Spleen (tissue), 13 donors: ENCODE measurements at places on chromosomes 16 and 17. TPM values are rescaled to one million over a fixed set of nuclear protein-coding genes. Genes with fewer than 3 reads are reported as not detected.

KRT25 gene
- total RNA-seq, result not detected

GRCh38 chr17:22692066-22692805 is 999.9 kb downstream of the KCNJ18 start:
- no peak overlapping the region for H3K4me3 ChIP-seq
- no peaks in the 10 kb centered on the region for H3K36me3 ChIP-seq
- no peaks in the 10 kb centered on the region for H3K4me1 ChIP-seq
- no peaks in the 10 kb centered on the region for H3K27me3 ChIP-seq

GRCh38 chr17:47999582-47999981 is 28.7 kb downstream of the CDK5RAP3 start:
- DNase-seq, result no peak
- no peaks in the 10 kb centered on the region for H3K4me1 ChIP-seq
- no peaks in the 10 kb centered on the region for H3K36me3 ChIP-seq
- H3K4me3 ChIP-seq, result no peak overlapping the region
- no peak overlapping the region for H3K27ac ChIP-seq

DNA sequence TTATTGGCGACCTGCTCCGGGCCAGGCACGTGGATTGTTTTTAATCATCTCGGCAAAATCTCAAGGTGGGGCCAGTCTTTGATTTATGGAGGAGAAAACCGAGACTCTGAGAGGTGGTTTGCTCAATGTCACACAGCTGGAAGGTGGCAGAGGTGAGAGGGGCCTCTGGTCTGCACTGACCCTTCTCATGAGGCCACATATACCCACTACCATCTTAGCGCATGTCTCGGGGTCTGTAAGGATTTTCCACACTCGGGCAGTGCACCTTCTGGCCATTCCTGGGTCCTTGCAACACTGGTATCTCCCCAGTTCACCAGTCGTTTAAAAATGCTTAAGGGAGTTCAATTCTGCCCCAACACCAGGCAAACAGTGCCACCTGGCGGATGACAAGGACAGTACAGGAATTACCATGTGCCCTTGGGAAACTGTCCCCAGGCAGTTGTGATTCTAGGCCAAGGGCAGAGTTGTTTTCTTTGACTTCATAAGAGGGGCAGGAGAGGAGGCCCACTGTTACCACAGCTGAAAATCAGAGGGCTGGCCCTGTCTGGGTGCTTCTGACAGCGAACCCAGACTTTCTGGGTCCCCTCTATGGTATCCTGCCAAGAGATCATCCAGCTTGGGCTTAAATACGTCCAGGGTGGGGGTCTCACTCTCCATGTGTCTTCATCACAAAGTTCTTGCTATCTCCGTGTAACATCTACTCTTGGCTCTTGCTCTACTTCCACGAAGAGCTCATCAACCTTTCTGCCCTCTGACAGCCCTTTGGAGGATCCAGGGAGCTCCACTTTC is 39.4 kb upstream of the RAI1 start:
- H3K4me1 ChIP-seq, result no peaks in the 10 kb centered on the region
- H3K4me3 ChIP-seq, result no peak overlapping the region
- peak; percentile 92 for DNase-seq
- H3K36me3 ChIP-seq, result no peaks in the 10 kb centered on the region
- H3K27me3 ChIP-seq, result no peaks in the 10 kb centered on the region

DNA sequence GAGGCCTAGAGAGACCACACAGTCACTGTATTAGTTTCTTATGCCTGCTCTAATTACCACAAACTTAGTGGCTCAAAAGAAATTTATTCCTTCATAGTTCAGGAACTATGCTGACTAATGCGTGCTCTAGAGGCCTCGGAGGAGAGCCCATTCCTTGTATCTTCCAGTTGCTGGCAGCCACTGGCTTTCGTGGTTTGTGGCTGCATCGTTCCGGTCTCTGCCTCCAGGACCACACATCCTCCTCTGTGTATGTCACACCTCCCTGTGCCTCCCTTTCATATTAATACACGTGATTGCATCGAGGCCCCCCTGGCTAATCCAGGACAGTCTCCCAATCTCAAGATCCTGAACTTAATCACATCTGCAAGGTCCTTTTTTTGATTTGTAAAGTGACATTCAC is 16.9 kb upstream of the MYLK3 start:
- H3K4me1 ChIP-seq, result no peaks in the 10 kb centered on the region
- H3K27me3 ChIP-seq, result no peaks in the 10 kb centered on the region
- H3K36me3 ChIP-seq, result no peaks in the 10 kb centered on the region
- no peak overlapping the region for H3K4me3 ChIP-seq
- peak; percentile 38 for DNase-seq

SOST gene
- total RNA-seq, result not detected

MT1X gene
- 19.4 TPM for total RNA-seq

DNA sequence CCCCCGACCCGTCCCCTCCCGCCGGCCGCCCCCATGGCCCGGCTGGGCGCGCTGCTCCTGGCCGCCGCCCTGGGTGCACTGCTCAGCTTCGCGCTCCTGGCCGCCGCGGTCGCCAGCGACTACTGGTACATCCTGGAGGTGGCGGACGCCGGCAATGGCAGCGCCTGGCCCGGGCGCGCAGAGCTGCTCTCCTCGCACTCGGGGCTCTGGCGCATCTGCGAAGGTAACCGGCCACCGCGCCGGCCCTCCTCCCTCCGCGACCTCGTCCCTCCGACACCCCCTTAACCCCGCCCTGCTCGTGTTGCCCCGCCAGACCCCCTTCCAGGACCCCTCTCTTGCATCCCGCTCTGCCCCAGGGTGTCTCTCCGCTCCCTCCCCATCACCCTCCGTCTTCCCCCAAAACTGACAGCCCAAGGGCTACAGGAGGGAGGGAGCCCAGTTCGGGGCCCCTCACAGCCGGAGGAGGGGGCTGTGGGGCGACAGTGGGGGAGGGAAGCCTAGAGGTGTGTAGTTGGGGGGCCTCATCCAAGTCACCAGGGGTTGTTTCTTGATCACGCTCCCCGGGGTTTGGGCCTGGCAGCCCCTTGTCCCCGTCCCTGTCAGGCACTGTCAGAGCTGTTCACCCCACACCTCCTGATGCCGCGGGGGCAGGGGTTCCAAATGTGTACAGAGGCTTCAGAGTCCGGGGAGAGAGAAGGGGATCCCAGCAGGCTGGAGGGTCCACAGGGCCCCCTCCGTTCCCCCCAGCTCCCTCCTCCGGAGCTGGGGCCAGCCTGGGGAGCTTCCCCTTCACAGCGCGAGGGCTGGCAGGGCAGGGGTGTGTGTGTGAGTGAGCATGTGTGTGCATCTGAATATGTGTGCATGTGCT is 794 bp downstream of the TMEM235 start:
- H3K4me3 ChIP-seq, result no peak overlapping the region
- DNase-seq, result peak; percentile 76
- H3K27ac ChIP-seq, result no peak overlapping the region
- H3K27me3 ChIP-seq, result peaks cover 31% of the 10 kb centered on the region
- peaks cover 11% of the 10 kb centered on the region for H3K4me1 ChIP-seq
- no peaks in the 10 kb centered on the region for H3K36me3 ChIP-seq

DNA sequence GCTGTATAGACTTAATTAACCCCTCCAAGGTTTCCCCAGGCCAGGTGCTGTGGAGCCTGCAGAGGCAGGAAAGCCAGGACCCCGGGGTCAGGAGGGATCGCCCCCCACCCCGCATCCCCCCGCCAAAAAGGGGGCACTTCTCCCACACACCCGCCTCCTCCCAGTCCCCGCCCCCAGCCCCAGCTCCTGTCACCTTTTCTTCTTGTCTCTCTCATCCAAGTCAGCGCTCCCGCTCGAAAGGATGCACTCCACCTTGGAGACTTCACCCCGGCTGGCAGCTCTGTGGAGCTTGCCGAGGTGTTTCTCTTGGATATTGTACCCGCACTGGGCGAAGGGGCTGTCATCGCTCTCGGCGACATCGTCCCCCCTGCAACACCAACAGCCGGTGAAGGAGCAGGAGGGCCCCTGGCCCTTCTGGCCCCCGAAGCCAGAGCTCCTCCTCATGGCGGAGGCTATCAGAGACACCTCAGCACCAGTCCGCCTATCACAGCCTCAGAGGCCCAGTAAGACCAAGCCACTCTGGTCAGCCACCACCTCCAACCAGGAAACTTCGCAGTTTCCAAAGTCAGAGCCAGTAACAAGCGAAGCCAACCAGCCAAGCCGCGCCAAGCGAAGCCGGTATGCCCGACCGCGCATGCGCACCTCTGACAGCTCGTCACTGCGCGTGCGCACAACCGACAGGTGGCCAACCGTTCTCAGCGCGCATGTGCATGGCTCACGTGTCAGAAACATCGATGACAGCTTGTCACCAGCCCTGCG is 52.5 kb downstream of the SHCBP1 start:
- no peaks in the 10 kb centered on the region for H3K4me1 ChIP-seq
- no peak overlapping the region for H3K4me3 ChIP-seq
- H3K36me3 ChIP-seq, result no peaks in the 10 kb centered on the region
- peaks cover 8% of the 10 kb centered on the region for H3K27me3 ChIP-seq
- DNase-seq, result no peak

CAVIN1 gene
- 200 TPM for total RNA-seq

- H3K4me3 ChIP-seq, result peak within 1 kb of the TSS; percentile 30
- H3K36me3 ChIP-seq, result no peaks in the 10 kb centered on the region
- H3K27ac ChIP-seq, result peak within 1 kb of the TSS; percentile 2
- H3K4me1 ChIP-seq, result peaks cover 30% of the 10 kb centered on the region
- H3K27me3 ChIP-seq, result no peaks in the 10 kb centered on the region
Measured at GRCh38 chr16:3098459-3099394, at the start of gene ZSCAN10. Gene ZSCAN10, minus strand, starts transcription at chr16:3099294. Its CDS starts 6,357 bp downstream, at chr16:3092937.

DNA sequence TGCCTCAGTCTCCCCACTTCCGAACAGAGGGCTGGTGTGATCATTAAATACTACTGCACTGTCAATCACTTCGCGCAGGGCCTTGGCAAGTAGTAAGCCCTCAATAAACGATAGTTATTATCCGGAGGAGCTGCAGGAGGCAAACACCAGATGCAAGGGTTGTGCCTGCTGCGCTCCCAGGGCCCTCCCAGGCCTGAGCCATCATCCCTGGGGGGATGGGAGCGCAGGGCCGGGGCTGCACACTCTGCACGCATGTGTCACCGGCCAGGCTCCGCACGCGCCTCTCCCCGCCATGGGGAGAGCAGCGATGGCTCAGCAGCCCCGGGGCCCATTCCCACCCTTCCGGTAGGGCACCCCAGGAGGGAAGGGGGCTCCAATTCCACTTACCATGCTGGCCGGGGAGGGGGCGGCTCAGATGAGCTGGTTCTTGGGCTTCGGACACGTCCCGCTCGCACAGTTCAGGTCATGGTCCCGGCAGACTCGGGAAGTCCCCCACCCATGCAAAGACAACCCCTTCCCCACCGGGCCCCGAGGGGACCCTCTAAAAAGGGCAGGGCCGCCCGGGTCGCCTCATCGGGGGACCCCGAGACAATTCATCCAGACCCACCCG is 681 bp downstream of the XPO6 start:
- H3K27ac ChIP-seq, result peak overlapping the region; percentile 91
- H3K4me1 ChIP-seq, result peaks cover 61% of the 10 kb centered on the region
- H3K36me3 ChIP-seq, result peaks cover 20% of the 10 kb centered on the region
- H3K4me3 ChIP-seq, result peak overlapping the region; percentile 87
- H3K27me3 ChIP-seq, result no peaks in the 10 kb centered on the region

GRCh38 chr16:1832838-1833454 is 5.9 kb downstream of the FAHD1 start:
- no peaks in the 10 kb centered on the region for H3K27me3 ChIP-seq
- DNase-seq, result peak; percentile 18
- no peak overlapping the region for H3K27ac ChIP-seq
- H3K4me3 ChIP-seq, result no peak overlapping the region
- H3K36me3 ChIP-seq, result no peaks in the 10 kb centered on the region

GRCh38 chr16:59067205-59067604 is 333.1 kb upstream of the GOT2 start:
- no peak overlapping the region for H3K4me3 ChIP-seq
- peaks cover 4% of the 10 kb centered on the region for H3K4me1 ChIP-seq
- DNase-seq, result no peak
- H3K27ac ChIP-seq, result peak overlapping the region; percentile 14

DNA sequence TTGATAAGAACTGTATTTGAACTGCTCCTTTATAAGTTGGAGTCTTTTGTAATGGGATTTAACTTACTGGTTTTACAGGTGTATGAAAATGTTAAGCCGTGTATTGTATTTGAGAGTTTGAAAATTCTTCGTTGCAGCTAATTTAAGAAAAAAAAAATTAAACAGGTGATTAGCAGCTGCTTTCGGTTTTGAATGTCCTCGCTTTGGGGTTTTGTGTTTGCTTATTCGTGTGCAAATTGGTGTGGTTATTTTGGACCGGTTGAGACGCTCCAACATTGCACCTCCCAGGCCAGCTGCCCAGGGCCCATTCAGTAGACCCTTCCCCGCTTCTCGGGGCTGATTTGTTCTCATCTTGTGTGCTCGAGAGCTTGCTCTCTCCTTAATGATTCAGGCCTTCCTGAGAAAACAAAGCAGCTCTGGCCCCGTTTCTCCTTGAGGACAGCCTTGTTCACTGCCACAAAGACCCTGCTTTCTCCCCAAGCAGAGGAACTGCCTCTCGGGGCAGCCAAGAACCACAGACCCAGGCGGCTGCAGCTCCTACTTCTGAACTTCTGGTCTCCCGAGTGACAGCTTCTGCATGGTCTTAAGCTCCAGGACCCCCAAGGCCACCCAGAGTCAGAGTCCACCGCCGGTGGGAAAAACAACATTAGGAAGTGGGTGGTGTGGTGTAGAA is 100.5 kb downstream of the MSI2 start:
- H3K4me1 ChIP-seq, result peaks cover 39% of the 10 kb centered on the region
- no peaks in the 10 kb centered on the region for H3K36me3 ChIP-seq
- no peak overlapping the region for H3K4me3 ChIP-seq

CDYL2 gene
- total RNA-seq, result 9.7 TPM

GRCh38 chr16:67277294-67277998 is 1.9 kb upstream of the PLEKHG4 start:
- DNase-seq, result no peak
- no peak overlapping the region for H3K4me3 ChIP-seq
- peaks cover 33% of the 10 kb centered on the region for H3K4me1 ChIP-seq
- H3K36me3 ChIP-seq, result no peaks in the 10 kb centered on the region

GRCh38 chr17:48626245-48627117 is at the start of gene HOXB9:
Gene HOXB9, minus strand, starts transcription at chr17:48626358. Its CDS starts 89 bp downstream, at chr17:48626269.
- H3K36me3 ChIP-seq, result no peaks in the 10 kb centered on the region
- H3K27ac ChIP-seq, result no peak within 1 kb of the TSS
- peak within 1 kb of the TSS; percentile 32 for H3K4me3 ChIP-seq
- peaks cover 100% of the 10 kb centered on the region for H3K27me3 ChIP-seq

- no peaks in the 10 kb centered on the region for H3K27me3 ChIP-seq
- no peak for DNase-seq
- no peaks in the 10 kb centered on the region for H3K36me3 ChIP-seq
- no peaks in the 10 kb centered on the region for H3K4me1 ChIP-seq
- no peak overlapping the region for H3K27ac ChIP-seq
Measured at GRCh38 chr17:79125503-79125902, 50.9 kb downstream of the ENGASE start.

GRCh38 chr17:54916721-54917120 is 16.1 kb downstream of the TOM1L1 start:
- no peaks in the 10 kb centered on the region for H3K4me1 ChIP-seq
- no peaks in the 10 kb centered on the region for H3K27me3 ChIP-seq
- no peak overlapping the region for H3K4me3 ChIP-seq
